ENCODE measurements at places on chromosomes 1 and 21.

- no peak for DNase-seq
These were observed 31.6 kb downstream of the CAPZB start for GRCh38 chr1:19453741-19454201.

GRCh38 chr1:109482791-109483671 lies 674 bp upstream of the ATXN7L2 start:
- DNase-seq, result no peak

- DNase-seq, result no peak
These were observed 119.0 kb downstream of the CNIH3 start for GRCh38 chr1:224735159-224735558.

DNA sequence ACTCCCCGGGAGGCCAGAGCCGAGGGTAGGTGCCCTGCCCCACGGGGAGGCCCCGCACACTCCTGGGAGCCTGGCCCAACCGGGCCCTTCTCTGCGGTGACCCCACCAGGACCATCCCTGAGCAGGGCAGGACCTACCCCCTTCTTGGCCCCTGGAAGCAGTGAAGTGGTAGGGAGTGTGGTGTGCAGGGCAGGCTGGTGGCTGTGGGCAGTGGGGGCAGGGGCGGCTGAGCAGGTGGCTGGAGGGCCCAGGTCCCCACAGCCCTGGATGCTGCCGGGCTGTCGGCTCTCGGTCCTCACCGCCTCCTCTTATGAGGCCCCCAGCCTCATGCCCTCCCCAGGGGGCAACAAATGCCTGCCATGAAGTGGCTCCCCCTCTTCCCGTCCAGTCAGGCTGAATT lies 19.5 kb downstream of the PLCH2 start:
- no peak for DNase-seq

- no peak for DNase-seq
These were observed 326.8 kb downstream of the ASTN1 start for GRCh38 chr1:176837708-176838107.

DNA sequence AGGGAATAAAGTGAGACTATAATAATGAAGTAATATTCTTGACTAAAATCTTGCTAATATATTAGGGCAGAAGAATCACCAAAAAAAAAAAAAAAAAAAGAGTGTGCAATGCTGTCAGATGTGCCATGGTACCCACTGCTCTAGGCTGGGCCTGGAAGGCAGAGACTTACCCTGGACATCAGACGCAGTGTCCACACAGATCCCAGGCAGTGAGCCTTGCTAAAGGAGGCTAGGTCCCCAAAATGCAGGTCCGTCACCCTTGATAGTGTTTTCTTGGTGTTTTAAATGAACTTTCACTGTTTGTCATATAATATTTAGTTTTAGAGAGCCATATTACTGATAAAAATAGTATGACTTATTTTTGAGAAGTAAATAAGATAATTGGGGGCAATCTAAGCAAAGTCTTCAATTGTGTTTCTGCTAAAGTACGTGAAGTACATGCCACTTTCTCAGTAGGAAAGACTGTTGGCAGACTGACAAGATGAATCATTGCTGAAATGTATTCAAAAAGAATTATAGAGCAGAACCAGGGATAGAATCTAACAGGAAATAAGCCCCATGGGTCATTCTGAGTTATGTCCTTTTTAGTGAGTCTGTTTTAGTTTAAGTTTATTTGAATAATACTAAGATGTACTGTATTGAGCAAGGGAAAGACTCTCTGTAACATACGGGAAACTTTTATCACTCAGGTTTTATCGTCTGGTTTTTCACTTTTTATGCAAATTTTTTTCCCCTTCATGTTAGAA lies 74.6 kb upstream of the PDC start:
- DNase-seq, result peak; percentile 91

DNA sequence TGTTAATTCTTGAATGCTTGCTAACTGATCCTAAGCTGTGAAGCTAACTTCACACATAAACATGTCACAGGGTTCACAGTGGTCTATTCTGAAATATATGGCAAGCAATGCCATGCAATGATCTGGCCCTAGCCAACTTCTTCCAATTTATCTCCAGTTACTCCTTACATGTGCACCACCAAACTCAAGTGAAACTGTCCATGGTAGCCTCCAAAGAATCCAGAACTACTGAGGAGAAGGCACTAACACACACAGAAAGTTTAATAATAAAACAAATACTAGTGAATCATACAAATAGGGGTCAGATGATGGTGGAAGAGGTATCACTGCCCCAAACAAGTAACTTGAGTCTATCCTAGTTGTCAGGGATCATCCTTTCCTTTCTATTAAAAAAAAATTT lies 172.6 kb upstream of the RAB4A start:
- no peak for DNase-seq

DNA sequence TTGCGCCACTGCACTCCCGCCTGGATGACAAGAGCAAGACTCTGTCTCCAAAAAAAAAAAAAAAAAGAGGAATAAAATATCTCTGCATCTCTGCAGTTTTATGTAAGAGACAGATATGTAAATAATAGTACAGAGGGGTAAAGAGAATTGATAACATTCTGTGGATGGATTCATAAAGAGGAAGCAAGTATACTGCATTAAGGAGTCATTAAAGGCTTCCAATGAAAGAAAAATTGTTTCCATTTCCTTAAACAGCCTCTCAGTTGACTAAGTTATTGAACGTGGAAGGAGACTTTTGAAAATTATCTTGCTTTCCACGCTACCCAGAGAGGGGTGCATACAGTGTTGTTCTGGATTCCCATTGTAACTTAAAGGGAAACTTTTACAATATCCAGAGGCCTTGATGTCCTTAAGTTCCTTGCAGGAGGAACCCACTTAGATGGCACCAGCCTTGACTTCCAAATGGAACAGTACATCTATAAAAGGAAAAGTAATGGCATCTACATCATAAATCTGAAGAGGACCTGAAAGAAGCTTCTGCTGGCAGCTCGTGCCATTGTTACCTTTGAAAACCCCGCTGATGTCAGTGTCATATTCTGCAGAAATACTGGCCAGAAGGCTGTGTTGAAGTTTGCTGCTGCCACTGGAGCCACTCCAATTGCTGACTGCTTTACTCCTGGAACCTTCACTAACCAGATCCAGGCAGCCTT lies 13.8 kb downstream of the CEP350 start:
- DNase-seq, result no peak

- DNase-seq, result no peak
These were observed 79.1 kb upstream of the PLPPR4 start for GRCh38 chr1:99185196-99185595.

DNA sequence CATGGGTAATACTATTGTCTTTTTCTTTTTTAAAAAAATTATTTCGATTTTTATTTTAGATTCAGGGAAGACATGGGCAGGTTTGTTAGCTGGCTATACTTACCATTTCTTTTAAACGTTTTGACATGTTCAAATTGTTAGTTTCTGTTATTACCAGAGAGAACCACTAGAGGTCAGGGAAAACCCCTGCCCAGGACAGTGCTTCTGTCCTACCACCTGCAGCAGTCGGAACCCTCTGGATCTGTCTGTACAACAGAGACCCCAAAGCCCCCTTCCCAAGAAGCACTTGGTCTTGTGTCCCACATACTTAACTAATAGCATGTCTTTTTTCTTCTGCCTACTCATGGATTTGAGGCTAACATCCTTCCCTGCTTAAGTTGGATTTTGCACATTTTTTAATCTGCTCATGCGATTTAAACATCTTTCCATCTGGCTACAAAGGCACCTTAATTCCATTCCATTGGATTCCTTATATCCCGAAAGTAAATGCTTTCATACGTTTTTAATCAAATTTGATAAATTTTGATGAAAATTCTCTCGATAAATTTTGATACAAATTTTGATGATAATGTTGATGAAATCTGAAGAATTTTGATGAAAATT lies 10.0 kb upstream of the C1orf115 start:
- DNase-seq, result no peak

DNA sequence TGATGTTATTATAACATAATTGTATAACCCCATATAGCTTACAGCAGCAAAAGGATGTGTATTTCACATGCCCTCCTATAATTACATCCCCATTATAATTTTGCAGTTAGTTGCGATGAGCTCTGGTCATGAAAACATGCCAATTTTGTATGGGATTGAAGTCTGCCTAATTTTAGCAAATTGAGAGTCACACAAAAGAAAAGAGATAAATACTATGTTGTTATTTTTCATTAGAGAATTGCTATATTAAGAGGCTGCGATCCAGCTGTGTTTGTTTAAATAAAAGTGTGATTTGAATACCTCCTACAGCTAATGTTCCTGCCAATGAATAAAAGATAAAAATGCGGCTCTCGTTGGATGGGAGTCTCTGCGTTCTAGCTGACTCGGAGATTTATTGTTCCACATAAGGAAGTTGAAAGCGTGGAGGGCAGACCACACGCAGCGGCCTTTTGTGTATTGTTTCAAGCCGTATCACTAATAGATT lies 461.0 kb upstream of the NFIA start:
- peak; percentile 29 for DNase-seq

DNA sequence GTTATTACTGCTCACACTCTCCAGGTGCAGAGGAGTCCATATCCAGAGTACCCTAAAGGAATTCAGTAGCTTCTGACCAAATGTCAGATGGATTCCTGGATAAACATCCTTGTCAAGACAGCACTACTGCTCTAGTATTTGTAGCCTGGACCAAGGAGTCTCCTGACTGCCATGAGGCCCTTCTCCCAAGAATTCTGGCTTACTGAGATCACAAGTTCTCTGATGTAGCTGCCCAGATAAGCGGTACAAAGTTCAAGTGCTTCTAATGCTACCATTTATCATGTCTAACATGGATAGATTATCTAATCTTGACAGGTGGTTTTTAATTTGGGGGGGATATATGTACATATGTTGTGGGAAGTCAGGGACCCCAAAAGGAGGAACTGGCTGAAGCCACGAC lies 196.6 kb upstream of the HMCN1 start:
- DNase-seq, result no peak

DNA sequence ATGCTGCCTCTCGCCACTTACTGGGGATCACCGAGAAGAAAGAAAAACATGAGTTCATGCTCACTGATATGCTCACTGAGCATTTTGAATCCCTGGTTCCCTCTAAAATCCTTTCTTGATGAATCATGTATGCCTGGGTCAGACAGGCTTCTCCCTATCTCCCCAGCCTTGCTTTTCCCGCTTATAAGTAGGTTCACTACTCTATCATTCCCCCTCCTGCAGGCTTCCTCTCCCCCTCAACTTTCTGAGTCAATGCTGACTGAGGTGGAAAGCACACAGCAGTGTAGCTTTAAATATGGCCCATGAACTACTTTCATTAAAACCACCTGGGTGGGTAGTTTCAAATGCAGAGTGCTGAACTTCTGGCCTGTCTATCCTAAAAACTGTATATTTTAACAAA lies 41.7 kb downstream of the FMO4 start:
- DNase-seq, result no peak

DNA sequence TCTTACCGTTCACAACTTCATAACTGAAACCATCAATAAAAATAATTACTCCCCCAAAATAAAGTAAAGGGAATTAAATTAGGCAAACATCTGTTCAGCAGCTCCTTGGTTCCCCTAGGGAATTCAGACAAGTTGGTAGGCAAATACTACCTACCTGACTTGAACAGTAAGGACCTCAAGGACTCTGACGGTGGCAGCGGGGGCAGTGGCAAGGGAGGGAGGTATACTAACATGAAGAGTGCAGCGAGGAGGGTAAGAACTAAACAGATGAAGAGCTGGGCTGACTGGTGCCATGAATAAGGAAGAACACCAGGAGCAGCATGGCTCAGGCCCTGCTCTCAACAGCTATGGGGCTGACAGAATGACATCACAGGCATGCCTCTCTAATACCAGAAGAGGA lies 33.1 kb downstream of the MTOR start:
- no peak for DNase-seq

DNA sequence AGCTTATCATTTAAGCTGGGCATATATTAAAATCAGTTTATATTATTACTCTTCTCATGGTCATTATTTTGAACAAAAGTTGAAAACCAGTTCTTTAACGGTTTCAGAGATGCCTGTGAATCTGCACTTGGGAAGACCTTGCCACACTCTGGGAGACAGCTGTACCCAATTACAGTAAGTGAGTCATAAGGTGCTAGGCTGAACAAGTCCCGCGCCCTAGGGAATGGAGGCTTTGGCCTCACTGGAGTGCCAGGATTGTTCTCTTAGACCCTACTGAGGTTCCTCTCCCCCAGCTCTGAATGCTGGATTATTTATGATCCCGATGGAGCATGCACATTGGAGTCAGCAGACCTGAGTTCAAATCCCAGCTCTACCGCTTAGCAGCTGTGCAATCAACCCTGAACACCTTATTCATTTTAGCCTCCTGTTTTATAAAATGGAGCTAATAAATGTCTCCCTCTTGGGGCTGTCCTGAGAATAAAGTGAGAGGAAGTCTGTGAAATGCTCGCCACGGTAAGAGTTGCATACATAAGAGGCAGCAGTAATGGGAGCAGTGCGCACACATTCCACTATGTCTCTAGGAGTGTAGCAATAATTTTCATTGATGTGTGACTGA lies 266.2 kb downstream of the FOXD2 start:
- no peak for DNase-seq

DNA sequence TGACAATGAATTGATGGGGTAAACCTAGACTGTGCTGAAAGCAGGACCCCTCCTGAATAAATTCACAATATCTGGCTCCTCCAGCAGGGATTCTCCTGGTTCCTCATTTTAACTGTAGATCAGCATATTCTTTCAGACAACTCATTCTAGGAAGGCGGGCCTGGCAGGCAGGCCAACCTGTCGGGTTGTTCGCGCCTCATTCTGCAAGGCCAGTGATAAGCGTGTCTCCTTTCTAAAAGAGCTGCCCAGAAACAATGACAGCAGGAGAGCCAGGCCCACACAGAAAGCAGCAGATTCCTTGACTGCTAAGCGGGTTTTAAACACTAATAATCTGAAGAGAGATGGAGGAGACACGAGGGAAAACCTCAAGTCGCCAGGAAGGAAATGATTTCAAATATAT lies 70.0 kb downstream of the NTPCR start:
- DNase-seq, result no peak

GRCh38 chr1:235992868-235993267 lies 72.0 kb downstream of the NID1 start:
- DNase-seq, result no peak

- no peak for DNase-seq
These were observed at the start of gene AIM2 for GRCh38 chr1:159076438-159077119. TSS of gene AIM2 (minus strand) at chr1:159076766. CDS start at chr1:159073499, 3,267 bp downstream.

GRCh38 chr1:206998816-206999215 lies 28.6 kb upstream of the FCAMR start:
- DNase-seq, result no peak

DNA sequence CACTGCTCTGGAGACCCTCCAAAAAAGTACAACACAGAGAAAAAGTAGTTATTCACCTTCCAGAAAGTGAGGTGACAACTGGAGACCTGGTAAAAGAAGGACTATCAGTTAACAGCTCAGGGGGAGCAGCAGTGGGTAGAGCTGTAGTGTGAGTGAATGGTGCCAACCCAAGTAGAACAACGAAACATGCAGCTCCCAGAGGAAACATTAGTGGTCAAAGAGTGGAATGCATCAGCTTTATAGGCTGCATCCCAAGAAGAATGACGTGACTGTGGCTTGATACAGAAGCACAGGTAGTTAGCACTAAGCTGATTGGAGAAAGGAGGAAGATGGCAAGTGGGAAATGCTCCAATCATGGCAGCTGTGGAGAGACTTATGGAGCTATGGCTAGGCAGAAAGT lies 275.7 kb upstream of the CAMK1G start:
- no peak for DNase-seq
